Mesenchymal stem cell (in vitro differentiated cells and primary cell): ENCODE measurements at places on chromosomes 6 and 20.

- H3K36me3 ChIP-seq, result no peaks in the 10 kb centered on the region
- H3K4me1 ChIP-seq, result no peaks in the 10 kb centered on the region
- DNase-seq, result peak; percentile 73
- peak within 1 kb of the TSS; percentile 42 for H3K27ac ChIP-seq
- H3K4me3 ChIP-seq, result peak within 1 kb of the TSS; percentile 77
These were observed at the start of gene PLAGL1 for GRCh38 chr6:144008120-144008811. PLAGL1 (minus strand) TSS chr6:144008259; CDS start chr6:143948136, 60,123 bp downstream.

- H3K4me3 ChIP-seq, result no peak overlapping the region
- DNase-seq, result peak; percentile 18
- no peak overlapping the region for H3K27ac ChIP-seq
- H3K27me3 ChIP-seq, result no peaks in the 10 kb centered on the region
These were observed 12.4 kb downstream of the GRM1 start for GRCh38 chr6:146041282-146041681.

- no peak overlapping the region for H3K4me3 ChIP-seq
- no peaks in the 10 kb centered on the region for H3K27me3 ChIP-seq
- no peak for DNase-seq
- H3K27ac ChIP-seq, result no peak overlapping the region
- H3K4me1 ChIP-seq, result no peaks in the 10 kb centered on the region
These were observed 55.4 kb upstream of the RIPOR2 start for GRCh38 chr6:24990944-24991809.

DNA sequence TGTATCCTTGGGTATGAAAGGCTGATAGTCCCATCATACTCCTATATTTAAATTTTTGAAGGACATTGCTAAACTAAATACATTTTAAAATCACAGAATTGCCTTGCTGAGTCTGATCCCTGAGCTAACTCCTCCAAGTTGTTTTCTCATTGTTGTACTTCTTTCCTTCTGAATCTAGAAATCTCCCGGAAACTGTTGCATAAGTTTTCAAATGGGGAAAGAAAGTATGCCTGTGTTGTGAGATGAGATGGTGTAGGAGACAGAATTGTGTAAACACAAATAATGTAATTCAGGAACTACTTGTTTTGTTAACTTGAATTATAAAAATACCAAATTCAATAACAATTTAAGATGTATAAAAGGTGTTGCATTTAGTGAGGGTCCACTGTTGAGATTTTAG lies 7.3 kb downstream of the PNRC1 start:
- H3K27me3 ChIP-seq, result no peaks in the 10 kb centered on the region
- peaks cover 35% of the 10 kb centered on the region for H3K36me3 ChIP-seq
- no peak overlapping the region for H3K4me3 ChIP-seq

DNA sequence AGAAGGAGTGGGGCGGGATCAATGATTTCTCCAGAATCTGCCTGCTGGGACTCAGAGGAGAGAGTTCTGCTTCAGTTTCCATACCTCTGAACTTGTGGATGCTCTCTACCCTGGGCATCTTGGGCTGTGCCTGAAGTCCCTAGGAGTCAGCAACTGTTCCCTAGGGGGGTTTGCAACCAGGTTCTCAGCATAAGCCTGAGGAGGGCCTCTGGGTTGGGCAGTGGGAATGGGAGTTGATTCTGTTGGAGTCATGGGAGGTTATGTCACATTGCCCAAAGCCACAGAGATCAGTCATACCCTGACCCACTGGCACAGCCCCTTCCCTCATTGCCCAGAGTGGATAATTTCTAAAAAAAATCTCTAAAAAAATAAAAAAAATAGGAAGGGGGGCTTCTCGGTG lies 47.4 kb downstream of the MOCS1 start:
- no peak overlapping the region for H3K4me3 ChIP-seq
- H3K27ac ChIP-seq, result peak overlapping the region; percentile 94
- H3K4me1 ChIP-seq, result peaks cover 52% of the 10 kb centered on the region
- no peaks in the 10 kb centered on the region for H3K27me3 ChIP-seq
- DNase-seq, result no peak

DNA sequence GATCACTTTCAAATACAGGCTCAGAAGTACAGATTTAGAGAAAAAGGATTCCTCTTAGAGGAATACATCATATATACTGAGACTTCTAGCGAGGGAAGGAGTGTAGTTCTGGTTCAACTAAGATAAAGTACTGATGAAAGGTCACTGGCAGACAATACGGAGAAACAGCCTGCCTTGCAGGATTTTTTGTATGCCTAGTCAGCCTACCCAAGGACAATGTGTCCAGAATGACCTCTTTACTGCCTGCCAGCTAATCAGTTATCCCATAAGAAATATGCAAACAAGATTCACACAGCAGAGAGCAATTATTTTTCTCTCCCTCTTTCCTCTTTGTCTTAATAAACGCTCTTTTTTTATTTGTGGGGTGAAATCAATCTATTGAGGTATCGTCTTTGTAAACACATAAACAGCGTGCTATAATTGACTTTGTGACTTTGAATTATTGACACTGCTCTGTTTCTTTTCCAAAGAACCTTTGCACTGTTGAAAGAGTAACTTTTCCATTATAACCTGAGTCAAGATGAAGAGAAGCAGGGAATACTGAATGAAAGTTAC lies 1.4 kb upstream of the TSPYL4 start:
- no peak overlapping the region for H3K27ac ChIP-seq
- H3K27me3 ChIP-seq, result no peaks in the 10 kb centered on the region
- H3K36me3 ChIP-seq, result peaks cover 16% of the 10 kb centered on the region
- peaks cover 18% of the 10 kb centered on the region for H3K4me1 ChIP-seq

DNA sequence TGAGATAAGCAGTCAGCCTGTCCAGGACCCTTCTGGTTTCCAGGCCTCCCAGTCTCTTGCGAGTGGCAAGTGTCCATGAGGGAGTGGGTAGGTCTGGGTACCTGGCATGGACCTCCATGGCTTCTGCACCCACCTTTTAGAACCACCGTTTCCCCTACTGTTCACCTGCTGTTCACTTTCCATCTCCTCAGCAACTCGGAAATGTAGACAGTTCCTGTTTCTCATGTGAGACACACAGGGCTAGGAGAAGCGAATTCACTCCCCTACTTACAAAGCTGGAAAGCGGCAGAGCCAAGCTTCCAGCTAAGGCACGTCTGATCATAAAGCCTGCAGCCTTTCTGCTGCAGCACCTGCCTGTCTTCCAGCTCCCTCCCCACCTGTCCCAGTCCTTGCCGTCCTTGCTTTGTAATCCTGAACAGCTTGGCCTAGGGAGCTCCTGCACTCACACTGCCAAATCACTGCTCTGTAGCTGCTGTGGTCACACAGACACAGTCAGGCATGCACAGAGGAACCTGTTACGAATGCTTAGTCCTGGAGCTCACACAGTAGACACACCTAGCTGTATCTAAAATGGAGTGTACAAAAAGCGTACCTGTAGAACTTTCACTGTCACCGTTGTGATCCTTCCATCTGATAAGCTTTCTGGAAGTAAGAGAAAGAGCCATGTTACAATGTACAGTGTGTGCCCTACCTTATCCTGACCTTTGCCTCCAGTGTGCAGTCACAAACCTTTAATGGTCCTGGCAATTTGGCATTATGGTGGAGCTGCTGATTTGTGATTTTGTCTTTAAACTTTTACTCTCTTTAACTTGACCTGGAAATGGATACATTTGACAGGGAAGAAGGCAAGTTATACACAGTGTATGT lies 294.1 kb downstream of the NRN1 start:
- no peak overlapping the region for H3K27ac ChIP-seq
- H3K27me3 ChIP-seq, result no peaks in the 10 kb centered on the region
- H3K4me1 ChIP-seq, result no peaks in the 10 kb centered on the region
- no peak for DNase-seq
- H3K4me3 ChIP-seq, result no peak overlapping the region
- no peaks in the 10 kb centered on the region for H3K36me3 ChIP-seq
